ENCODE measurements at places on chromosomes 6 and 20.
A peak's percentile ranks its signal among the peaks of the same experiment; 100 is the strongest.

DNA sequence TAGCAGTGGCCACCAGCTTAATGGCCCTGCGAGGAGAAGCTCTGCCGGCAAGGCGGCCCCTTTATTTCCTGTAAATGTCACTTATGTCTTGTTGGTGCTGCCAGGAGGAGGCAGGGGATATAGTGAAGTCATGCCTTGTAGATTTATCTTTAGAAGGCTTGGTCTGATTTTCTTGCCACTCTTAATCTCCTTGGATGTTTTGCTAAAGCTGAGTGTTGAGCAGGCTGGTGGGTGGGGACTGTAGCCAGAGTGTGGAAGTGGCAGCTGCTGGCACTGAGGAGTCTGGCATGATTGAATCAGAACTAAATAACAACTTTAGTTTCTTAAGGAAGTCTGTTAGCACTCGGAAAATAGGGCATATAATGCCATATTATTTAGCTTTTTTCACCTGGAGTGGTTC, 77.9 kb downstream of the PHF20 start:
- no peak for DNase-seq

DNA sequence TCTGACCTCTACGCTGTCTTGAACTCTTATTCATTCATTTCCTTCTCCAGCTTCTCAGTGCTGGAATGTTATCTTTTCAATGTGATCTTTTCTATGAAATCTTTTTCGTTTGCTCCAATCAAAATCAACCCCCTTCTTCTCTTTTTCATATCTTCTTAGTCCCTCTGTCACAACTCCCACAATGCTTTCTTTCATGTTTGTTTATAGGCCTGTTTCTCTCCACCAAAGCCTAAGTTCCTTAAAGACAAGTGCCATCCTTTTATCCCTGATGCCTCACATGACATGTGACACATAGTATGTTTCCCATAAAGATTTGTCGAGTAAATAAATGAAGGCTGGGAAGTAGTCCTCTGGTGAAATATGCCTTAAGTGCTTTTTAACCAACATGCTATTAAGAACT, 38.1 kb downstream of the CRYBG1 start:
- DNase-seq: no peak

GRCh38 chr6:12232339-12232738, 57.8 kb upstream of the EDN1 start:
- peak; percentile 89 for DNase-seq

- DNase-seq: no peak
These were observed 13.6 kb downstream of the BRPF3 start for GRCh38 chr6:36210182-36210581.

GRCh38 chr6:106134906-106135634, 48.9 kb downstream of the PRDM1 start:
- no peak for DNase-seq

GRCh38 chr20:43287637-43288036, 97.9 kb upstream of the PTPRT start:
- no peak for DNase-seq

DNA sequence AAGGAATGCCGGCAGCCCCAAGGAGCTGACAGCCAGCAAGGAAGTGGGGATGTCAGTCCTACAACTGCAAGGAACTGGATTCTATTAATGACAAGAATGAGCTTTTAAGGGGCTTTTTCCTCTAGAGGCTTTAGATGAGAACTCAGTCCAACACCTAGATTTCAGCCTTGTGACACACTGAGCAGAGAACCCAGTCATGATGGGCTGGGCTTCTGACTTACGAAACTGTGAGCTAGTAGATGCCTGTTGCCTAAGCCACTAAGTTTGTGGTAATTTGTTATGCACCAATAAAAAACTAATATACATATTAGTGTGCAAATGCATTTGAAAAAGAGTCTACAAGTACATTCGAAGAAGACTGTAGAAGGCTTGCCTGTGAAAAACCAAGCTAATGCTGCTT, 263.3 kb downstream of the SOX4 start:
- peak; percentile 53 for DNase-seq

DNA sequence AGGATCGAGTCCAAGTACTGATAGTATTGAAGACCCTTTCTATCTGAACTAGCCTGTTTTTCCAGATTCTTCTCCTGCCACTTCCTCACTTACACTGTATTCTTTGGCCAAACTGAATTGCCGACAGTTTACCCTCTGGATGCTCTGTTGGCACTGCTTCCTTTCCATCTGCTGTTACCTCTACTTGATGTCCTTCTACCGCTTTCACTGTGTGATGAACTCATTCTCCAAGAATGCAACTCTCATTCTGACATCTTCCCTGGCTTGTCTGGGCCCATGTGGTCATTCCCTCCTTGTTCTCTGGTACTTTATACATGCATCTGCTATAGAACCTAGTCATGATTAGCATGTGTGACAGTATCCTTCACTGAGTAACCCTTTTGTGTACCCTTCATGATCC, 16.3 kb downstream of the RPRD1B start:
- DNase-seq: peak; percentile 79

DNA sequence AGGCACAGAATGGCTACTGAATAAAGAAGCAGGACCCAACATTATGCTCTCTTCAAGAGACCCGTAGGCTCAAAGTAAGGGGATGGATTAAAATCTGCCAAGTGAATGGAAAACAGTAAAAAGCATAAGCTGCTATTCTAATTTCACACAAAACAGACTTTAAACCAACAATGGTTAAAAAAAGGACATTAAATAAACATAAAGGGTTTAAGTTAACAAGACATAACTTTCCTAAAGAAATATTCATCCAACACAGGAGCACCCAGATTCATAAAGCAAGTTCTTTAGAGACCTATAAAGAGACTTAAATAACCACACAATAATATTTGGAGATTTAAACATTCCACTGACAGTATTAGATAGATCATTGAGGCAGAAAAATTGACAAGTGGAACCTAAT, 624.5 kb downstream of the RFPL4B start:
- no peak for DNase-seq
